ENCODE measurements at places on chromosomes 5 and 9. TPM values are rescaled to one million over a fixed set of nuclear protein-coding genes. Genes with fewer than 3 reads are reported as not detected.

DNA sequence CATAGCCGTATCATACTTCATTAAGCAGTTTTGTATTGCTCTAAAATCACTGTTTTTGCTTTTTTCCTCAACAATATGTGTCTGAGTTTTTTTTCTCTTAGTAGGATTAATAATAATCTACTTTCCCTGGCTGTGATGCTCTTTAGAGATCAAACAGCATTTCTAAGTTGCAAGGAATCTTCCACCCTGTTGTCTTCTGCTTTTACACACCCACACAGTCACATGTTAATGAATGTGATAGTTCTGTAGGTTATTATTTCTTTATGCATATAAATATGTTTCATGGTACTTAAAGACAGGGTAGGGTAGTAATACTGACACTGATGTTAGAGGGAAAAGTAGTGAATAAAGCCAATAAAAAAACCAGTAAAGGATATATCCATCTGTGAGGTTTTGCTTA, 29.3 kb downstream of the SLC44A1 start:
- no peak for DNase-seq

- no peak for DNase-seq
These were observed 54.6 kb downstream of the KCNT1 start for GRCh38 chr9:135756576-135756975.

- DNase-seq = no peak
These were observed 249.0 kb downstream of the TMEM167A start for GRCh38 chr5:82828211-82828610.

GRCh38 chr5:68533051-68533450, 317.5 kb downstream of the PIK3R1 start:
- no peak for DNase-seq

DNA sequence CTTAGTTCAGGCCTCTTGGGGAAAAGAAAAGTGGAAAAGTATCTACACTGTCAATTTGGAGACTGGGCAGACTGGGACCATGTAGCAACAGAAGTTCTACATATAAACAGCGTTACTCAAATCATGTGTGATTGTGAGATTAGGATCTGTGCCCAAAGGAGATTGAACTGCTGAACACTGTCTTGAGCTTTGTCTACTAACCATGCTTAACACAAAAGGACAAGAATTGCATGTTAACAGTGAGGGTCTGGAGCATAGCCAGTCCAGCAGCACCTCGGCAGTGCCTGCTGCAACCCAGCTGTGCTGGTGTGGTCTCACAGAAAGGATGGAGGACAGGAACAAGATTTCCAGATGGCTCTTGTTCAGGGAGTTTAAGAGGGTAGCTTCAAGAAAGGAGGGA, 5.7 kb downstream of the PAM start:
- DNase-seq = no peak

- no peak for DNase-seq
These were observed 56.0 kb downstream of the TRPC7 start for GRCh38 chr5:136309376-136309775.

DNA sequence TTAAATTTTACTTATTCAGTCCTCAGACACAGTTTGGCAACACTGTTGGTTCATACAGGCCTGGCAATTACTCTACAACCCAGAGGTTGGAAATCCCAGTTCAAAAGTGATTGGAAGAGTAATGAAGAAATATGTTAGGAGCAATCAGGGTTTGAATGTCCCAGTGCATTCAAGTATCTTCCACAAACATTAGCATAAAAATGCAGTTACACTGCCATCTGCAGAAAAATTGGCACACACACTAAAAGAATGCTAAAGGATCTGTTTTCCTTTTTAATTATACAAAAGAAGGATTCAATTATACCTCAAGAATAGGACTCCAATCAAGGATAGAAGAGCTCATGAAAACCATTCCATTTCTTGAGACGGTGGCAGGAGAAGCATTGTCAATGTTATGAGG, 130.2 kb downstream of the DNAH5 start:
- no peak for DNase-seq

DNA sequence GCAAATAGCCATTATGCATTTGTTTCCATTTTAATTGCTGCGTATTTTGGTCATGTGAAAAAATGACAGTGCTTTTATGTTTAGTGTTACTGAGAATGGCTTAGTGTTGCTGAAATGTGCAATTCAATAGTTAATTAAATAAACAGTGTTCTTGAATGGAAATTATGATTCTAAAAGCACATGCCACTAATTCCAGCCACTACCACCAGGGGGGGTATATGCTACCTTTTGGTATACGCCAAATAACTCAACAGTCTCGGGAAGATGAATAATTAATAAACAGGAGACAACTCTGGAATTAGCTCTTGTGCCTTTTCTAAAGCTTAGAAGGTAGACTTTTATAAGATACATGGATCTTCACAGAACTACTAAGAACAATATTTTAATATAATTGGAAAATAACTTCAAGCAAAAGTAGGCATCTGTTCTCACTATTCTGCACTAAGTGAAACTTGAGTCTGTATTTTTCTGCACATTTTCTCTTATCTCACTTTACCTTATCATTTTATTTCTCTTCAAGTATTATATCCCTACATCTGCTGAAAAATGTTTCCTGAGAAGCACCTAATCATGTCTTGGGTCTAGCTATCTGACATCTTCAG, 83.5 kb upstream of the MINAR2 start:
- DNase-seq = no peak

- no peak for DNase-seq
These were observed 132.4 kb downstream of the KCNIP1 start for GRCh38 chr5:170636206-170636605.

DNA sequence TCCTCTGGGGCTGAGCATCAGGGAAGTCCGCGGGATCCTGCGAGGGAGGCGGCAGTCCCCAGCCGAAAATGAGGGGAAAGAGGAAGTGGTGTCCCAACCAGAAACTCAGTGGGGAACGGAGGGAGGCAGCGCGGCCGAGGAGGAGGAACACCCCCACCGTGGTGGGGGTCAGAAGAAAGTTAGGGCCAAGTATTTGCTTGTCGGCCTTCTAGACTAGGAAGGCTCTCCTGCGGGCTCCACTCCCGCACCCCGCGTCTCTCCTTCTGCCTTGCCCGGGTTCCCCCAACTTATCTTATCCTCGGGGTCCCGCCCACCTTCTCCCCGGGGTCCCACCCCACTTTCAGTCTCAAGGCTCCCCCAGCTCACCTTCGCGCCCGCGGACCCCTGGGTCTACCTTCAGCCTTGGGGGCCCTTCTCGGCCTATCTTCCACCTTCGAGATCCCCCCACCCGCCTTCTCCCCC, 557 bp upstream of the PHF2 start:
- peak; percentile 46 for DNase-seq

DNA sequence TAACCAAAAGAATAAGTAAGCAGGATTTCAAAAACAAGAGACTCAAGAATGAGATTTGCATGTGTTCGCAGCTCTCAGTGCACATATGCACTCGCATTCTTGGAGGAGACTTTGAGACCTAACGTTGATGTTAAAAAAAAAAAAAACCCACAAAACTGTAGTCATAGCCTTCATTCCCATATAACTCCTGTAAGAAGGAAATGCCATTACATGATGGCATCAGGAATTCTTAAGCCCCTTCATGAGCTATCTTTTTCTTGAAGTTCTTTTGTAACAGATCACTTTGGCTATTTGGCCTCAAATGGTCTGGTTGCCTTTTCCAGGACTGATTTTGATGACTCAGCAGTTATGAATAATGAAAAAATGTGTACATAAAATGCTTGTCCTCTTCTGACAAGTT, 113.8 kb downstream of the ALDH1A1 start:
- DNase-seq = no peak

- DNase-seq = peak; percentile 15
These were observed 338.2 kb upstream of the TLE4 start for GRCh38 chr9:79233542-79233941.

DNA sequence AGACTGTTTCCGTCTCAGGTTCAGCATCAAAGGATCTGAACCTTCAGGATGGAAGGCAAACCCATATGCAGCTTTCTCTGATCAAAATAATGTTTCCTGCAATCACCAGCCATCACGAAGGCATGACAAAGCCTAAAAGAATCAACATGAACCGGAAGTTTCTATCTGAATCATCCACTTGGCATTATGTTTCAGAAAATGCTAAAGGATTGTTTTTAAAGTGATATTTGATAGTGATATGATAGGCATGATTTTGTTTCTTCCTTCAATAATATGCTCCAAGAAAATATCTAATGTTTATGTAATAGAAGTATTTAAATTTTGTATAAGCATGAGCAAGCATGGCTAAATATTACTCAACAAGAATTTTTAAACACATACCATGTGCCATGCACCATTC, 219.6 kb downstream of the PLK2 start:
- no peak for DNase-seq

DNA sequence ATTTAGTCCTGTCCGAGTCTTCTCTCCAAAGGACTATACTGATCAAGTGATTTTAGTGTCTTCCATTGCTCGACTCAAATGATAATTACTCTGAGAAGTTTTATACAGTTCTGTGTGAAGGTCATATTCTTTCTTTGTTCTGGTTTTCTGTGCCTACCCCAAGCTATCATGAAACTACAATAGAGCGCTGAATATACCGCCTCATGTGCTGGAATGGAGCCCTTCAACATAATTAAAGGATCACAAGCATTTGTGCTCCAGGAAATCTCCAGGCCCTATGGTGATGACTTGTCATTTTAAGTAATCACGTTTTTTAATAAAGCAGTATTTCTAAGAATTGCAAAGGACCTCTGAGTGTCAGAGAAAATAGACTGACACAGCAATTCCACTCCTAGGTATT, 10.9 kb upstream of the SLC31A2 start:
- no peak for DNase-seq

DNA sequence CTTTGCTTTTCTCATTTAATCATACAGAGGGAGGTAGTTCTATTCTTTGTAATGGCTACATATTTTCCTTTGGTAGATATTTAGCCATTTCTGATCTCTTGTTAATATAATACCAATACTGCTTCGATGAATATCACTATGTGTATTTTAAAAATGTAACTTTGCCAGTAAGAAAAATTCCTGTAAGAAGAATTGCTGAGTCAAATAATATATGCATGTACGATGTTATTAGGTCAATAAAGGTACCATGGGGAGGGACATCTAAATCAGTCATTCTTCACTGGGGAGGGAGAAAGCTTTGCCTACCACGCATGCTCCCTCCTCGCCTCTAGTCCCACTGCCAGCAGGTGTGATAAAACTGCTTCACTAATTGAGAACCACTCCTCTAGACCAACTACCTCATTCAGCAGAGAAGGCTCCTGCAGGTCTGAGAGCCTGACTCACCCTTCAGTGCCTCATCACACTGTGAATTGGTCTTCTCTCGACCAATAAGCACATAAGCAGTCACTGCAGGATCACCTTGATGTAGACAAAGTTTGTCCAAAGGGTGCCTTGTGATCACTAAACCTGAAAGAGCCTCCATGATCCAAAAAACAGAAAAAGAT, 56.1 kb upstream of the TBCA start:
- no peak for DNase-seq

DNA sequence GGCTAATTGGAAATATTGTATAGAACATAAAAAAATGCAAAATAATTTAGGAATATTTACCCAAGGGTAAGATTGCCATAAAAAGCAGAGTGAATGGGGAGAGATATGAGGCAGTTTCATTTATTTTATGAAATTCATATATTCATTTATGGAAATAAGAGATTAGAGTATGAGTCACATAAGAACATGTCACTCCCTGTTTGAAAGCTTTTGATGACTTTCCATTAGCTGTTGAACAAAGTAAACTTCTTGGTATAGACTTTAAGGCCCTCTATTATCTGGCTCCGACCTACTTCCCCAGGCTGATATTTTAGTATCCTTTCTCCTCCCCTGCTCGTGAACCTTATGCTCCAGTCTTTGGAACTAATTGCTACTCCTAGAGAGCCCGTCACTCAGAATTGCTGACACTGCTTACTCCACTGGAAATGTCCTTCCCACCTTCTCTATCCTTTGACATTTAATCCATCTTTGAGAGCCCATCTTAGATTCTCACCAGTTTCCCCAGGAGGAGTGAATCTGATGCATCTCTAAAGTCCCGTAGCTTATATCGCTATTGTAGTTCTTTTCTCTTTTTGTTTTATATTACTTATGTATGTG, 8.9 kb upstream of the ACTBL2 start:
- DNase-seq = no peak

DNA sequence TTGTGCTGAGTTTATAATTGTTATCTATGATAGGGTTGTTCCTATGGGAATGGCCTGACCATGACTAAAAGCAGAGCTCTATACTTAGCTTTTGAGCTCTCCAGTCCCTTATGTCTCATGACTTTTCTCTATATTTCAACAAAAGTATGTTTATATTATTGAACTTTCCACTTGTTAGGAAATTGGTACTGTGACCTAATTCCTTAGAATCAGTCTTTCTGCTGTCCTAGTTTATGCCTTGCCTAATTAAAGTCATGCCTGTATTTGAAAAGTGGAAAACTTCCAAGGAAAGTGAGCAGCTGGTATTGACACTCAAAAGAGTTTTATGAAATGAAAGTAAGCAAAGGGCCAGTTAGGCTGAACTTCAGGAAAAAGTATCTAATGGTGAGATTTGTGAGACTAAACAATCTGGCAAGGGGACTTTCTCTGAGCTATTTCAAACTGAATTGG, 68.6 kb downstream of the XRCC4 start:
- no peak for DNase-seq

GRCh38 chr5:42855811-42856210, 44.1 kb upstream of the SELENOP start:
- no peak for DNase-seq

DNA sequence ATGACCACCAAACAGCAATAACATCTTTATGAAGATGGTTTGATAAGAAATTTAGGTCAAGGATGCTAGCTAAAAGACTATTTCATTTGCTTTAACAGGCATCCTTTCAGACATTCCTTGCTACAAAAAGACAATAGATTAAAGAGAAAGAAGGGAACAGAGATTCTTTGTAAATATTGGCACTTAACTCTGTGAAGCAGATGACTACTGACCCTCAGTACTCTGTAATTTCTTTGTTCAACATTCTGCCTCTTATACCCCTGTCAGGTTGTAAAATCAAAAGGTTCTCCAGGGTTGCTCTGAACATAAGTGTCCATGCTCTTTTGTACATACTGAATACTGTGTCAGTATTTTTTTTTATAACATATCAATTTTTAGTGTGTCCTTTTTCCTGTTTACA, 610.6 kb upstream of the GRAMD2B start:
- no peak for DNase-seq

GRCh38 chr9:118367383-118367782, 663.2 kb downstream of the TLR4 start:
- no peak for DNase-seq

- no peak for DNase-seq
These were observed 242.2 kb downstream of the PJA2 start for GRCh38 chr5:109167586-109167985.

- DNase-seq = no peak
These were observed 27.4 kb upstream of the ANKRD33B start for GRCh38 chr5:10536511-10536910.

GRCh38 chr9:110185806-110186205, 22.2 kb downstream of the C9orf152 start:
- no peak for DNase-seq

CTSV gene
- total RNA-seq = 277 TPM

TMEM171 gene
- total RNA-seq = not detected

PLEKHG4B gene
- total RNA-seq = 14.4 TPM

IFNA21 gene
- not detected for total RNA-seq

LHX2 gene
- total RNA-seq = not detected

FAM78A gene
- 16.4 TPM for total RNA-seq

LCN1 gene
- not detected for total RNA-seq

LMX1B gene
- 0.18 TPM for total RNA-seq
